DMS 273 treated with DMSO at 0.1 percent for 48 hours (cell line): ENCODE measurements at places on chromosomes 5 and 9.
A peak's percentile ranks its signal among the peaks of the same experiment; 100 is the strongest.

DNA sequence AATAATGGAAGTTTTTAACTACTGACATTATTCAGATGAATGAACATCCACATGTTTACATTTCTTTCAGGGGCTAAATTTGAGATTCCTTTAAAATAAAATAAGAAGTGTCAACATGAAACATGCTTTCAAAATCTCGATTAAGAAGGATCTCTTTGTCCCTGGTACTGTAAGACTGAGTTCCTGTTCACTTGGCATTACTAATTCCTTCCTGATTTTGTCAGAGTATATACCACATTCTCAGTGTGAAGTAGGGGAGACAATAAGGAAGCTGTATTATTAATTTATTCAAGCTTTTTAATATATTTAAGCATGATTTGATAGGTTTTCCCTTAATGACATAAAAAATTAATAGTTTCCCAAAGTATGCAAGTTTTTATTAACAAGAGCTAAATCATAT is 81.5 kb upstream of the GRHPR start:
- DNase-seq: no peak

DNA sequence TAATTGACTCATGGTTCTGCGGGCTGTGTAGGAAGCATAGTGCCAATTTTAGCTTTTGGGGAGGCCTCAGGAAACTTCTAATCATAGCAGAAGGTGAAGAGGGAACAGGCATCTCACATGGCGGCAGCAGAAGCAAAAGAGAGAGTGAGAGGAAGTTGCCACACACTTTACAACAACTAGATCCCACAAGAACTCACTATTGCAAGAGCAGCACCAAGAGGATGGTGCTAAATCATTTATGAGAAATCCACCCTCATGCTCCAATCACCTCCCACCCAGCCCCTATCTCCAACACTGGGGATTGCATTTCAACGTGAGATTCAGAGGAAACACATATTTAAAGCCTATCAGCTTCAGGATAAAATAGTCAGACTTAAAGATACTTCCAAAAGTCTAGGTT is 36.1 kb upstream of the LPAR1 start:
- DNase-seq: no peak

DNA sequence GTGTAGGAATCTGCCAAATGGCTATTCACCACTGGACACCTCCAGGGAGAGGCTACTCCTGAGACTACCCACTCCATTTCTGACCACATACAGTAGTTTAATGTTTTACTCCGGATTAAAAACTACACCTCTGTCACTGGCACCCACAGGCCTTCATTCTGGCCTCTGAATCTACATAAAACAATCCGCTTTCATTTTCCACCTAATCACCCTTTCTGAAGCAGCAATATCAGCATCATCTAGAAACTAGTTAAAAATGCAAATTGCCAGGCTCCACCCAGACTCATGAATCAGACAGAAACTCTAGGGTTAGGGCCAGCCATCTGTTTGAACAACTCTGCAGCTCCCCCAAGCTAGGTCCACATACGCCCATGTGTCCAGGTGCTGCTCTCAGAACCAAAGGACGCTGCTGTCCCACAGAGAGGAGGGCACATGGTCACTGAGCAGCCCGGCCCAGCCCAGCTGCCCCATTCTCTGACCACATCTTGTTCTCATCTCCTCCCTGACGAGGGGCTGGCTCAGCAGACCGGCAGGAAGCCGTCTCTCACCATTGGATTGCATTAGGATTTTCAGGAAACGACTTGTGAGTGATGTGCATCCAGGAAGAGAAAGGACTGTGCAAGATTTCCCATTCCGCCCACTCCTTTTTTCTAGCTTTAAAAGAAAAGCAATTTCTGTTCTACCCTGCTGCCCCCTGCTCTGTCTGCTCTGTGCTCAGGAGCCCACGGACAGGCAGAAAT is 34.7 kb downstream of the ADAM19 start:
- DNase-seq: no peak

DNA sequence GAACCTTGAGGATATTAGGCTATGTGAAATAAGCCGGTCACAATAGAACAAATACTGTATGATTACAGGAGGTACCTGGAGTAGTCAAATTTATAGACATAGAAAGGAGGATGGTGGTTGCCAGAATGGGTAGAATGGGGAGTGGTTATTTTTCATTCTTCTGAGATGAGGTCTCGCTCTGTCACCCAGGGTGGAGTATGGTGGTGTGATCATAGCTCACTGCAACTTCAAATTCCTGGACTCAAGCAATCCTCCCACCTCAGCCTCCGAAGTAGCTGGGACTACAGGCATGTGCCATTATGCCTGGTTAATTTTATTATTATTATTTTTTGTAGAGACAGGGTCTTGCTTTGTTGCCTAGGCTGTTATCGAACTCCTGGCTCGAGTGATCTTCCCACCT is 27.1 kb downstream of the SH3PXD2B start:
- no peak for DNase-seq

DNA sequence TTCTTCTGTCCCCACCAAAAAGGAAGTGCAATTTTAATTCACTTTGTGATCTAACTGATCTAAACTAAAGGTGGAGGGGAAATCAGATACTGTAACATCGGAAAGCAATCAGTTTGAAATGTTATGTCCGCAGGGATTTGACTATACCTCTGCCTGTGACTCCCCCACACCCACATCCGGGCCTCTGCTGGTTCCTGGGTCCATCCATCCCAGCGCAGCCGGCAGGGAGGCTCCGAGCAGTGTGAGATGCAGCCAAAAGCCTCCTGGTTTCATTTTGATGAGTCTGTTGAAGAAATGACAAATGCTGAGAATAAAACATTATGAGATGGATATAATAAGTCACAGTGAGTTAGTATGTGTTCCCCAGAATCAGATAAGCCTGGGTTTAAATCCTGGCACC is 8.6 kb downstream of the FSTL4 start:
- DNase-seq: no peak

DNA sequence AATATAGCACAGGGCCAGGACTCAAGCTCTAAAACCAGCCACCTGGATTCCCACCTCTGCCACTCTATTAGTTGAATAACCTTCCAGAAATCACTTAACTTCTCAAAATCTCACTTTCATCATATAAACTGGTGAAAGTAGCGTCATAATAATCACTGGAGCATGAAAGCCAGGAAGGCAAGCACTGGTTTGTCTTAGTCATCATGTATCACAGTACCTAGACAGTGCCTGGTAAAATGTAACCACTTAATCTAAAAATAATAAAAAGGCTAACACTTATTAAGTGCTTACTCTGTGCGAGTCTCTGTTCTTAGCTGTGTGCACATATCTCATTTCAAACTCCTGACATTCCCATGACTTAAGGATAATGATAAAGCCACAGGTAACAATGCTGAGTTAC is 109.4 kb downstream of the ASTN2 start:
- no peak for DNase-seq

DNA sequence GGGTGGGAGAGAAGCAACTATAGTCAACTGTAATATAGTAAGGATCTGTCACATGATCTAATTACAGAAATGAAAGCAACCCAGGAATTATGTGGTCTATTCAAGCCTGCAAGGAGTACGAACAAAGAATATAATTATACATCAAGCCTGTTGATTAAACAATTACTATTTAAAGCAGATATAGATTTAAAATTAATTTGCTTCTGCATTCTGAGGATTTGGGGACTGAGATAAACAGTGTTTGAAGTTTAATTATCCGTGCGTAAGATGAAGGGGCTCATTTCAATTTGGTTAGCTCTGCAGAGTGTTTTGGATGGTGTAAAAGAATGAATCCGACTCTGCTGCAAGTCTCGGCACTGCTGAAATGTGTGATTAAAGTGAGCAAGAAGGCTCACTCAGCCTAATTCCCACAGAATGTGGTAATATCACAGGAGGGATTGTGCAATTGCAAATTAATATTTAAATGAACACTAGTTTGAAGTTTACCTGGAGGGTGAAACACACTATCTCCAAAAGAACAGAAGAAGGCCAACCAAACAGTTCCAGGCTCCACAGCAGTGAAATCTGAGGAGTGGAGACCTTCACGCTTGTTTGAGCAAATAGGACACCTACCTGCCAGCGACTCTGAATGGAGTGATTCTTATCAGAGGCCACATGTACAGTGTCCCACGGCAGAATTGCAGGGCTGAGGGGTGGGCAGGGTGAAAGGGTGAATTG is 420.6 kb upstream of the SLC30A5 start:
- DNase-seq: no peak

GRCh38 chr5:140969880-140970279 is 3.6 kb downstream of the PCDHAC2 start:
- no peak for DNase-seq

DNA sequence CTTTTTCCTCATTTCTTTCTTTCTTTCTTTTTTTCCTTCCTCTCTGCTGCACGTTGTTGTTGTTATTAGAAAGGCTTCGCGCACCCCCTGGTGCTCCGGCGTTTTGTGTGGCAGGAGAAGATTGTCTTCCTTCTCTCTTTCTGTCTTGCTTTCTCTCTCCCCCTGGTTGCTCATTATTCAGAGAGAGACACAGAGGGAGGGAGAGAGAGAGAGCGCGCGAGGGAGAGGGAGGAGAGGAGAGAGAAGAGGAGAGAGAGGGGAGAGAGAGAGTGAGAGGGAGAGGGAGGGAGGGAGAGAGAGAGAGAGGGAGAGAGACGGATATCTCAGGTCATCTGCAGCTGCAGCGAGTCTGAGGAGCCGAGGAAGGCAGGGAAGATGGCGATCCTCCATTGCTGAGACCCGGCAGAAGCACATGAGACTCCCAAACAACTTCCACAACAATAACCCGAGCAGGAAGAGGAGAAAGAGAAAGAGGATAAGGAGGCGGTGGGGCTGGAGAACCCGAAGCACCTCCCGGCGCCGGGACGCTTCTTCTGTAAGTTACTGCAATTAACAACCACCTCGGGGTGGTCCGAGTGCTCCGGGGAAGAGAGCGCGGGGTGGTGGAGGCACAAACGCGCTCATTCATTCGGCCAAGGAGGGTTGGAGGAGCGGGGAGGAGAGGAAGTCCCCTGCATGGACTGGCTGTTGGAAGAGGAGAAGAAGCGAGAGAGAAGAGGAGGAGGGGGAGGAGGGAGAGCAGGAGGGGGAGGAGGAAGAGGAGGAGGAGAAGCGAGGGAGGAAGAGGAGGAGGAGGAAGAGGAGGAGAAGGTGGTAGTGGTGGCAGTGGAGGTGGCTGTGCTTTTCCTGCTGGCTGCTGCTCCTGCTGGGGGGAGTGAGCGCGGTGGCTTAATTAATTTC is at the start of gene ZNF462:
Gene ZNF462 (plus strand): TSS at position 346 of the 900 bp plus-strand sequence. CDS start 60,218 bp downstream, outside the sequence.
- DNase-seq: peak; percentile 41

- DNase-seq: no peak
Measured at GRCh38 chr5:135988546-135988945, 33.8 kb upstream of the LECT2 start.

GRCh38 chr9:108296056-108296455 is 559.7 kb downstream of the ACTL7B start:
- DNase-seq: no peak

DNA sequence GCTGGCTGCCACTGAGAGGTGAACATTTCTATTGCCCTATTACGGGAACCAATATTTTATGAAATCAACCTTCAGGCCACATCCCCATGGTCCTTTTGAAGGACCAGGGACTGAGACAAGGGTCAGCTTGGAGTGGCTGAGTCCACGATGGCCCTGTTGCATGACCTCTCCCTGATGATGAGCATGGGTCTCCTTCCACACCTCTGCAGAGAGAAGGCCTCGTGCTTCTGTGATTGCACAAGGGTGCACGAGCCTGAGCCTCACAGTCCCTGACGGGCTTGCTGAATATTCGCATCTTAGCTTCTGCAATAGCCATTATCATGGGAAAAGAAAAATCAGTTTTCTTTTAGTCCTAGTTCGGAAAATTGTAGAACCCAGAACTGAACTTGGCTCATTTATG is 255.0 kb upstream of the IRX2 start:
- no peak for DNase-seq

- no peak for DNase-seq
Measured at GRCh38 chr9:74846766-74847165, 41.0 kb downstream of the TRPM6 start.

- no peak for DNase-seq
Measured at GRCh38 chr5:141876628-141877355, 1.4 kb downstream of the PCDH1 start.

- no peak for DNase-seq
Measured at GRCh38 chr5:103211576-103212561, 46.7 kb upstream of the MACIR start.

DNA sequence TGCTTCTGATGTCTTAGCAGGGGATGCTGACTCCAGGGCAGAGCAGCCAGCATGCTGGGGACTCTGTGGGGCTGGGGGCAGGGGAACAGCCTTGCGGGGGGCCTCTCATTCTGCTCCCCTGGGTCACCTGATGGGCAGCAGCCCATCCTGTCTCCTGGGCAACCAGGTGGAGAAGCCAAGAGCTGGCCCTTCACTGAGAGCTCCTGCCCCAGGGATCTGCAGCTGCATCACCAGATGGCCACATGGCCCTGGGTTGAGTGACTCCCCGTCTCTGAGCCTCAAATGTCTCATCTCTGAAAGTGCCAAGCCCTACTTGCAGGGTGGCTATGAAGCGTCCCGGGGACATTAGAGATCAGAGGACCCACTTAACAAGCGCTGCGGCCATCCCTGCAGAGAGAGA is 49.1 kb downstream of the LRSAM1 start:
- no peak for DNase-seq

DNA sequence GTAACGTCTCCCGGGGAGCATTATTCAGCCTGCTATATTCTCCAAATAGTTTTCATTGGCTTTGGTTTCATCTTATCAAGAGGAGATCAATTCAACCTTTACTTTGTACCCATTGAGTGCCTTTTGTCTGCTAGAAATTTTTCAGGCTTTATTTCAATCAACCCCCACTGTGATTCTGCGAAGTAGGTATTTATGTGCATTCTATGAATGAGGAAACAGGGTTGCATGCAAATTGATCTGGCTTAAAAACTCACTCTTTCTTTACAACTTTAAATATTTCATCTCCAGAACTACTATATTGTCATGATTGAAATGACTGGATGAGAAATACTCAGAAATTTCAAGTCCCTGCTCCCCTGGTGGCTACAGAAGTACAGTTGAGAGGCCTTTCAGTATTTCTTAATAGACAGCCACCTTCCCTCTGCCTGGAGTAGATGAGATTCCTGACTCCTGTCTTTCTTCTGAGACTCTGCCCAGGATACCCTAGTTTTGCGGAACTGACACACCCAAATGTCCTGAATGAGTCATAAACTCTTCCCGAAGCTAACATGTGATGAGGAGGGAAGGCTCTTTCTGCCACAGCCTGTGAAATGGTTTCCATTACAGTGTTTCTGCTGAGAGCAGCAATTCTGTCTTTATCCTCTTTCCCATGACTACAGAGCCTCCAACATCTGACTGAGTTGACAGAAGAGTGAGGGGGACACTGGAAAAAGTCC is 52.6 kb upstream of the TNC start:
- DNase-seq: no peak

DNA sequence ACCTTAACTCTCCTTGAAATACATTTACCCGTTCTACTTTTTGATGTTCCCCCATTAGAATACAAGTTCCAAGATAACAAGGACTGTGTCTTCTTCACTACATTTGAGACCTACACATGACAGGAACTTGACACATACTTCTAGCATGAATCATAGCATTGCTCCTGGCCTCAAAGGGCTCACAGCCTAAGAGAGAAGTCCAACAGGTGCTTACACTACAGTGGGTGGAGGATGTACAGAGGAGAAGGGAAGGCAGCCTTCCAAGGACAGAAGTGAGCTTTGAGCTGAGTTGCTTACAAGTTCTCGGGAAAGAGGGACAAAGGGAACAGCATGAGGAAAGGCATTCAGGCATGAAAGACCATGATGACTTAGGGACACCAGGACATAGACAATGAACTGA is 56.9 kb upstream of the MSX2 start:
- no peak for DNase-seq
